ENCODE measurements at places on chromosomes 4 and X.

- no peak for DNase-seq
These were observed 346.3 kb upstream of the FSTL5 start for GRCh38 chr4:162510115-162510514.

- no peak for DNase-seq
These were observed 24.2 kb upstream of the SORCS2 start for GRCh38 chr4:7168106-7168505.

GRCh38 chr4:151962138-151962823, 201.5 kb upstream of the GATB start:
- no peak for DNase-seq

- no peak for DNase-seq
These were observed 152.2 kb downstream of the SPATA18 start for GRCh38 chr4:52203351-52203750.

- no peak for DNase-seq
These were observed 1056.7 kb downstream of the STIM2 start for GRCh38 chr4:27917381-27917780.

GRCh38 chrX:18883234-18883960, 100.5 kb downstream of the PHKA2 start:
- DNase-seq: no peak

- no peak for DNase-seq
These were observed 65.5 kb downstream of the MAML3 start for GRCh38 chr4:140088323-140088967.

DNA sequence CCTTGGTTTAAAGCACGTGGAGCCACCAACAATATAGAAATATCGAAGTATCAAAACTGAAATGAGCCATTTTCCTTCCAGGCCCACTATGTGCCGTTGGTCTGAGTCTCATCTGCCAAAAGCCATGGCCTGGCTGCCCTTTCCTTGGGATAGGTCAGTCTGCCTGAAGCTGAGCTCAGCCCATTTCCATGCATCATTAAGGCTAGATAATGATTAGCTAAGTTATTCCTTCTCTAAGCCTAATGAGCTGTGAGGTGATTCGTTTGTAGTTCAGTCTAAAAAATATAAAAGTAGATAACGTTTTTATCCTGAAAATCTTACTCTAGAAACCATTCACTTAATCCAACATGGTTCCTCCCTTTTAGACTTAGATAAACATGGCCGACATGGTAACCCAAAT, 936.2 kb upstream of the LCORL start:
- no peak for DNase-seq

DNA sequence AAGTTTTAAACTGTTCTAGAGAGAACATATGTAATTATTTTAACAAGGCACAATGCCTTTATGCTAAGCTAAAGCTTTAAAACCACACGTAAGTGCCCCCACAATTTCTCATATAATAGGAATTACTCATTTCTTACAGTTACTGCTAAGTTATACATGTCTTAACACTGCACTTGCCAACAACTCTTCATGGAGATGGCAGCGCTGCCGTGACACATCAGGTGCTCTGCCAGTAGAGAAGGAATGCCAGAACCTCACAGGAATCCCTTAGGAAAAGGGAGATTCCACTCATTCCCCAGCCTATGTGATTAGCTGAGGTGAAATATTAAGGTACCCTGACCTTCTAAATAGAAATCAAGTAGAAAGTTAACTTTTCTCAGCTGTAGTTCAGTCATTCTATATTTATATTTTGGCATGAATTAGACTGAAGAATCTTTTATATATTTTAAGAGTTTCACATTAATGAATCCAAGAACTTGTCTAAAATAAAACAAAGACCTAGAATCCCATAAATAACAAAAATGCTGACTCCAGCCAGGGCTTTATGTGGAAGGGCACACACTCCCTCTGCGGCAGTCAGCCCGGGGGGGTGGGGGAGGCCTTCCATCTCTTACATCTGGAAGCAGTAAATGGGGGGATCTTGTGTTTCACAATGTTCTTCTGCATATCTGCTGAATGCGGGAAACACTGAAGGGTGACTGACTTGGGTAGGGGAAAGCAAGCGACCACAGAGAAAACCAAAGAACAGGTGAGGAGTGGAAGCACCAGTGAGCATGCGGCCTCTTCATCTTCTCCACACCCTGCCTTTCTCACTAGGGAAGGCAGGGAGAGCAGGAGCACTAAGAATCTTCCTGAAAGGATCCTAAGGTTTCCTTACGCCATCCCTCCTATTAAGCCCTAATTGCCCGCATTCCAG, 23.7 kb downstream of the ACSL1 start:
- DNase-seq: no peak

DNA sequence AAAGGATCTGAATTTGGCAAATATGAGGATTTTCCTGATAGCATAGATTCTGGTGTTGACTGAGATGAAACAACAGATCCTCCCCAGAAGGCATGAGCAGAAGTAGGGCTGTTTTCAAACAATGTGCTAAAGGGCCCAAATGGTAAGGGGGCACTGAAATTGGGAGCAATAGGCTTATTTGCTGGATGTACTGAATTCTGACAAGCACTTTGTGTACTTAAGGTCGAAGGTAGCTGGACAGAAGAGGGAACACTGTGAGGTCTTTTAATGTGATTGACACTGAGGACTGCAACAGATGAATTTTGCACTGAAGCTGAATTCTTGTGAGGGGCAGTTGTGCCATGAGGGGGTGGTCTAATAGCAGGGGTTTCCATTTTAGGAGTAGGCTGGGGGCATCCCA, 21.2 kb upstream of the COX18 start:
- no peak for DNase-seq

- DNase-seq: no peak
These were observed 14.9 kb downstream of the MSANTD1 start for GRCh38 chr4:3263876-3264193.

- no peak for DNase-seq
These were observed 951.2 kb downstream of the TECRL start for GRCh38 chr4:63458010-63458409.

- no peak for DNase-seq
These were observed 15.2 kb upstream of the TMEM165 start for GRCh38 chr4:55380576-55380975.

GRCh38 chr4:91840359-91840758, 463.4 kb upstream of the GRID2 start:
- peak; percentile 90 for DNase-seq

DNA sequence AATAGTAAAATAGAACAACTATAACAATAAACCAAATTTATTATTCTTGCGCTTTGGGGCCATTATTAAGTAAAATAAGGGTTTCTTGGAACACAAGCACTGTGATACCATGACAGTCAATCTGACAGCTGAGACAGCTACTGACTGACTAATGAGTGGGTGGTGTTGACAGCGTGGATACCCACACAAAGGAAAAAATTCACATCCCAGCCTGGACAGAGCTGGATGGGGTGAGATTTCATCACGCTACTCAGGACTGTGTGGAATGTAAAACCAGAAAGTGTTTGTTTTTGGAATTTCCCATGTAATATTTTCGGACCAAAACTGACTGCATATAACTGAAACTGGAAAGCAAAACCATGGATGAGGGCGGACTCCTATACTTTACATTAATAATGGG, 48.8 kb downstream of the IGFBP7 start:
- DNase-seq: no peak

- DNase-seq: no peak
These were observed 23.3 kb upstream of the MTM1 start for GRCh38 chrX:150544835-150545770.

DNA sequence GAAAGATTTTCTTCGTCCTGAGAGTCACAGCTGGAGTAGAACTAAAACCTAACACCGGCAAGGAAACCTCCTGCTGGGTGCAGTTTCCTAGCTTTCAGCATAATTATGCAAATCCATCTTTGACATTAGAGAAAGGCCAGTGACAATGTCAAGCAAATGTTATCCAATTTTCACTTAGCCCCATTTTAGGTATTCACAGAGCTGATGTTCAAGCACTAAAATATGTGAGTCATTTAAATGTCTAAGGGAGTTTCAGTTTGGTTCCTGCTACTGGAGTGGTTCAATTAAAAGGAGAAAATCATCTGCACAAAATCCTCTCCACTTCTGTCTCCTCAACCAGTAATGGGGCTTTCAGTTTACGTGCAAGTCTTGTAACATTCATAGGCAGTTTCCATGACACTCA, 37.1 kb upstream of the AMOT start:
- peak; percentile 33 for DNase-seq

GRCh38 chrX:124504111-124504983, 158.0 kb downstream of the SH2D1A start:
- no peak for DNase-seq

Data from NCI-H69 (cell line).